ENCODE measurements at places on chromosomes 7 and 10.

- no peak for DNase-seq
These were observed 61.4 kb downstream of the MGMT start for GRCh38 chr10:129528376-129528978.

DNA sequence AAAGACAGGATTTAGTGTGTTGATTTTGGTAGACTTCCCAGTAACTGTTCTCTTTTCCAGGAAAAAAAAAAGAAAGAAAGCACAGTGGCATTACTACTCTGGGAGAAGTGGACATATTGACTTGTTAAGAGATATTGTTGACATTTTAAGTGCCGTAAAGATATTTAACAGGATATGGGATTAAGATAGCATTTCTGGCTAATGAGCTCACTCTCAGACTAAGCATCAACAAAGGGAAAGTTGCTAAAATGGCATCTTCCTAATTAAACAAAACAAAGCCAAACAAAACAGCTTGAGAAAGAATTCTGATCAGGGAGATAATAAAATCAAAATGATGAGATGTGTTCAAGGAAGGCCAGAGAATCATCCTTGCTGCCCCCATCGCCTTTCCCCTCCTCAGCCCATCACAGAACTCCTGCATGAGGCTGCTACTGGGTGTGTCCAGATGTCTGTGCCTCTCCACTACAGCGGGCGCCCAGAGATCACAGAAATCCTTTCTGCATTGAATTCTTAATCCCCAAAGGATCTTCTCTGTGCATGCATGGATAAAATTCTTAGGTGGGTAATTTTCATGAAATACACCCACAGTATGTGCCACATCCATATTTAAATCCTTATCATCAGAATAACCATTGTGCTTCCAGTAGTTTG is 270.5 kb downstream of the POU6F2 start:
- DNase-seq, result no peak

- no peak for DNase-seq
These were observed 26.8 kb upstream of the FOXK1 start for GRCh38 chr7:4655311-4655710.

- no peak for DNase-seq
These were observed 871 bp downstream of the POP7 start for GRCh38 chr7:100706672-100707311.

DNA sequence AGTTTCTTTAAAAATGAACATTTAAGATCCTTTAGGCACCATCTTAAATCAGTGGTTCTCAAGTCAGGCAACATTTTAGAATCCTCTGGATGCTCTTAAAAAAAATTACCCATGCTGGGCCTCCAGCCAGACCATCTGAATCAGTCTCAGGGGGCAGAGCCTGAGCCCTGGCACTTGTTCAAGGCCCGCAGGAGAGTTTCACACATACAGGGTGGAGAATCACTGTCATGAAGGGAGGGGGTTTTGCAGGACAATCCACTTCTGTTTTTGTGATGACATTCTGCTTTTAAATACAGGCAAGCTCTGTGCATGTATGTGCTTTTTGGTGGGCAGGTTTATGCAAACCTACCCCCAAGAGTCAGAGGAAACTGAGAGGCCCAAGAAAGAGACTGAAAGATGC is 268.6 kb downstream of the SEC23IP start:
- no peak for DNase-seq

DNA sequence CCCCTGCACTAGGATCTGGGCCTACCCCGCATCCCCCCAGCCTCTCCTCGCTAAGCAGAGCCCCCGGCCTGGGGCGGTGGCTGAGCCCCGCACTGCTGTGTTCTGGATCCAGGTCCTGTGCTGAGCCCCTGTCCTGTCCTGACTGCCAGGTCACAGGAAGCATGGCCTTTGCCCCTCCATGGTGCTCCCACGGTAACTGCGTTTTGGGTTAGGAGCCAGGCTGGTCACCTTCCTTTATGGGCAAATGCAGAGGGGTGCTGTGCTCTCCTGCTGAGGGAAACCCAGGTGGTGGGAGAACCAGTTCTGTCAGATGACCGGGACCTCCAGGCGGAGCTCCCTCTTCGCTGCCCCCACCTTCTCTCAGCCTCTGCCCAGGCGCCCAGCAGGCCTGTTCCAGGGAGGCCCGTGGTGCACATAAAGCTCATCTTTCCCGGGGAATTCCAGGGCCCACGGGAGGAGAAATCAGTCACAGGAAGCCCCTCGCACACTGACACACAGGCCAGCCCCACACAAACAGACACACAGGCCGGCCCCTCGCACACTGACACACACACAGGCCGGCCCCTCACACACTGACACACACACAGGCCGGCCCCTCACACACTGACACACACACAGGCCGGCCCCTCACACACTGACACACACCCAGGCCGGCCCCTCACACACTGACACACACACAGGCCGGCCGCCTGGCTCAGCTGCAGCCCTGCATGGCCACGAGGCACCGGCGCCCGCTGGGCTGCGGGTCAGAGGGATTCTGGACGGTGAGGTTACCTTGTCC is 75.6 kb downstream of the CFAP46 start:
- DNase-seq, result no peak

DNA sequence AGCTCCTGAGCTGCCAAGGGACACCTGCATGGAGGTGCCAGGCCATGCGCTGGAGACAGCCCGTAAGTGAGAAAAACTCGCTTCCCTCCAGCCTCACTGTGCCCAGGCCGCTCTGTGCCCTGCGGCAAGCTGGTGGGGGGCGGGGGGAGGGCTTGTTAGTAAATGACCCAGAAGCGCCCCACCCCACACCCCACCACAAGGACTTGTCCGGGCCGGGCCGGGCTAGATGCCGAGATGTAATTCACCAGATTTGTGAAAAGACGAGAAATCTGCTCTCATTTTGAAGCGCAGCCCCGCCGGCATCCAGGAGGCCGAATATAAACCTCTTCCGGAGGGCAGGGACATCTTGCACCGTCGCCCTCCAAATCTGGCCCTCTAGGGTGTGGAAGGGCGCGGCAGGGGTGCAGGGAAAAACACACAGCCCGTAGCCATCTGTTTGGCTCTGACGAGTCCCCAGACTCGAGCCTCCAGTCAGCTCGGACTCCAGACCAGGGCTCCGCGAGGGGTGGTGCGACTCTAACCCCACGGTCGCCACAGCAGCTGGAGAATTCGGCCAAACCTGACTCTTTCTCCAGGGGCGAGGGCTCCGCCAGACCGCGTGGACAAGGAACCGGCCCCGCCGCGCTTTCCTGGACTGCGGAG is 14.8 kb downstream of the TLX1 start:
- DNase-seq, result no peak

DNA sequence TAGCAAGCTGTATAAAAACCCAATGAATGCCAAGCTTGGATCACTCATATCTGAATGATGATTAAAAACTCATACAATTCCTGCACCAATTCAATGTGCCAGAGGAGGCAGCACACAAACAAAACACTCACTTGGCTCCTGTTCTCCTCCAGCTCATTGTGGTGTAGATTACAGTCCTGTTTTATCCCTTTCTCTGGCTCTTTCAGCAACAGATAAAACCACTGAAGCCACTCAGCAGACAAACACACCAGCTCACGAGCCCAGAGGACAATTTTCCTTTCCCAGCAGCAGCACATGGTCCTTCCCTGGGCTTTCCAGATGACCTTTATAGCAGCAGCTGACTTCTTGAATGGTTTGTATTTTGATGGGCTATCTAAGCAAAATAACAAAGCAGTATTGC is 107.3 kb upstream of the STARD3NL start:
- no peak for DNase-seq

- DNase-seq, result no peak
These were observed 316.1 kb downstream of the OTUD1 start for GRCh38 chr10:23754941-23755340.

DNA sequence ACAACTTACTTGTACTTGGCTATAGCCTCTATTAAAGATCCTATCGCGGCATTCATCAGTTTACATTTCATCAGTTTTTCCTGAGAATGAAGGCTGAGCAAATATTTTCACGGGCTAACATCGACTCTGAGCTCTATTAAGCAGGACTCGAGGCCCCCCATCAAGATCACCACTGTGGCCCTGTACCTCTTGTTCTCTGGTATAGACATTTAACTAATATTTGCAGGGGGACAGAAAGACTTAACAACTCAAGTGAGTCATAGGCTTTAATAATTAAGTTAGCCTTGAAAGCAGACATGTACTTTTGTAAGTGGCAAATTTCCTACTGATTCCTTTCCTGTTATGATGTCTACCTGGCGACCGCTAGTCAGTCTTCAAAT is 45.4 kb downstream of the DOCK4 start:
- DNase-seq, result no peak

Measured in stimulated activated CD4-positive, alpha-beta T cell treated with anti-CD3 and anti-CD28 coated beads, Interleukin-1b, Interleukin-23, amount 100 ng/mL, for 4 hours (primary cell).